ENCODE measurements at places on chromosomes 2 and 18. TPM values are rescaled to one million over a fixed set of nuclear protein-coding genes. Genes with fewer than 3 reads are reported as not detected.

EIF5B gene
- total RNA-seq = 19.1 TPM

SNORC gene
- total RNA-seq = 0.63 TPM

TTC32 gene
- 10.0 TPM for total RNA-seq

LBX2 gene
- total RNA-seq = 1.3 TPM

SERPINB10 gene
- total RNA-seq = not detected

FOXD4L1 gene
- total RNA-seq = 0.06 TPM

TEKT4 gene
- not detected for total RNA-seq

TLX2 gene
- not detected for total RNA-seq

CXCR1 gene
- not detected for total RNA-seq

STON1 gene
- 5.4 TPM for total RNA-seq

NABP1 gene
- total RNA-seq = 38.6 TPM

UNC80 gene
- not detected for total RNA-seq

Measured in bladder microvascular endothelial cell (primary cell).